Globus pallidus (tissue), 1 donor: ENCODE measurements at places on chromosomes 5 and 9.

GRCh38 chr5:27947088-27947487 lies 908.7 kb upstream of the CDH9 start:
- DNase-seq, result no peak

- no peak for DNase-seq
Measured at GRCh38 chr9:112051812-112052211, 123.3 kb downstream of the SUSD1 start.

DNA sequence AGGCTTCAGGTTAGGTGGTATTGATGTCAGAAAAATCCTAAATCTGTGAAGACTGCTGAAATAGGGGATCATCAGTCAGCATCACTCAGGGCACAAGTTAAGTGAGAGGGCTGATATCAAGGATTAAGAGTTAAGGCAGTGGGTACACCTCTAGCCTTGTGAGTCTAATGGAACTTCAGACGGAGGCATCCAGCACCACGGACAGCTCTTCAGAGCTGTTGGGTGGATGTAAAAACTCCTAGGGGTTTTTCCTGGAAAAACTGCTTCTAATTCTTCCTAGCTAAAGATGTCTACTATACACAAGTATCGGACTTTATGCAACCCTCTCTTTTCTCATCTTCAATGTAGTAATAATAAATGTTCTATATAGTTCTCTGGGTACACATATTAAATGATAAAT lies 165.9 kb downstream of the SH3GL2 start:
- no peak for DNase-seq

DNA sequence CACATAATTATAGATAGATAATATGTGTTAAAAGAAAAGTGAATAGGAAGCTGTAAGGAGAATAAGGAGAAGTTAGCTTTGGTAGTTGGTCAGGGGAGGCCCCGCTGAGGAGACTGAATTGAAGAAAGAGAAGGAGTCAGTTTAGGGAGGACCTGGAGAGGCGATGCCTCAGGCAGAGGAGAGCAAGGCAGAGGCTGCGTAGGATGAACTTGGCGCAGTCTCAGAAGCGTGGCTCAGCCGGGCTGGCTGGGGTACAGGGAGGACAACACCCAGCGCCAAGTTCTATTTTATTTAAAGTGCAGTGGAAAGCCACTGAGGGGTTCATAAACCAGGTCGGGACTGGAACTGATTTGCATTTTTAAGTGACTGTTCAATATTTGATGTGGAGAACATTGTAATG lies 68.5 kb downstream of the PTCD2 start:
- no peak for DNase-seq

- DNase-seq, result no peak
Measured at GRCh38 chr5:156148301-156148700, 178.7 kb upstream of the SGCD start.

- no peak for DNase-seq
Measured at GRCh38 chr5:38734353-38734752, 111.5 kb upstream of the OSMR start.

GRCh38 chr9:79632705-79633104 lies 60.9 kb downstream of the TLE4 start:
- DNase-seq, result no peak

DNA sequence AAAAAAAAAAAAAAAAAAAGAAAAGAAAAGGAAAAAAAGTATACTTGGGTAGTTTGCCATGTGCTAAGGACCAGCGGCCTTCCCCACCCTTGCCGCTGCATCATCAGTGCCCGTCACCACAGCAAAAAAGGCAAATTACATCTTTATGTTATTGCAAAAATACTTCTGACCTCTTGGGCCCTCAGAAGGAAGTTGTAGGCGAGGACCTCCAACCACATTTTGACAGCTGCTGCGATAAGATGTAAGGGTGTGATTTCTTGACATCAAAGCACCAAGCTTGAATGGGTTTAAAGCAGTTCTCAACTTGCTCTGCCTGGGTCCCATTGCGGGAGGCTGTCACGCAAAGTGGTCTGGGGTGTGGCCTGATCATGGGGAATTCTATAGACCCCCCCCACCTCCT lies 39.2 kb downstream of the DMRT1 start:
- DNase-seq, result no peak

- DNase-seq, result no peak
Measured at GRCh38 chr5:155624597-155625241, 611.2 kb downstream of the KIF4B start.

- DNase-seq, result no peak
Measured at GRCh38 chr5:122129306-122129705, at the start of gene ZNF474. ZNF474 (plus strand) TSS chr5:122129546; CDS start chr5:122151991, 22,445 bp downstream.

- DNase-seq, result peak; percentile 29
Measured at GRCh38 chr5:147887026-147887627, 8.6 kb downstream of the SCGB3A2 start.

DNA sequence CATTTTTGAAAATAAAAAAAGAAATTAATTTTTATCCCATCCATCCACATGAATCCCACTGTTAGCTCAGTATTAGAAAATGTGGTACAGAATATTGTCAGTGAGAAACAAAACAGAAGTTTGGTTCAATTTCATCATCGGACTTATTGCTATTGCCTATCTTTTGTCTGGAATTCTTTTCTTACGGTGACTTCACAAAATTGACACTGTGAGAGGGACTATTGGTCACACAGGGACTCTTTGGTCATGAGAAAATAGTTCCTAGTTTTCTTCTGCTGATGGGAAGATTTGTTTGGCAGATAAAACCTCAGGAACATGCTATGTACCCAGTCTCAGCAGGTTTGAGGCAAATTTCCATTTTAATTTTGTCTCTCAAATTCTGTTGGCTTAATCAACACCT lies 186.2 kb upstream of the ELL2 start:
- no peak for DNase-seq

- DNase-seq, result no peak
Measured at GRCh38 chr9:98568909-98569469, 139.7 kb downstream of the GABBR2 start.

DNA sequence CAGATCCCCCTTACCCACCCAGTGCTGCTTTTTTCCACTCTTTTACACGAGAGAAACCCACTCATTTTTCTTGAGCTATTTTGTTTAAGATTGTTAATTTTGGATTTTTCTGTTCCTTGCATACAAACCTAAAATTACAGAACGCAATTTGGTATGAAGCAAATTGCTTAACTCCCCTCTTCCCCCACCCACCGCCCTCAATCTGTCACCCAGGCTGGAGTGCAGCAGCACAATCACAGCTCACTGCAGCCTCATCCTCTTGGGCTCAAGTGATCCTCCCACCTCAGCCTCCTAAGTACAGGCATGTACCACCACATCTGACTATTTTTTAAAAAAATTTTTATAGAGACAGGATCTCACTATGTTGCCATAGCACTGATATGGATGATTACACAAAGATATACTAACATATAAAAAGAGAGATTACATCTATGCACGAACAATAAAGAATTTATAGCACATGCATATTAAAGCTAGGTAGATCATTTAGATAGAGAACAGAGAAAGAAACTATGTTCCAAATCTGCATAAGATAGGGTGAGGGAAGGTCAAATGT lies 203.6 kb downstream of the PIK3R1 start:
- no peak for DNase-seq

DNA sequence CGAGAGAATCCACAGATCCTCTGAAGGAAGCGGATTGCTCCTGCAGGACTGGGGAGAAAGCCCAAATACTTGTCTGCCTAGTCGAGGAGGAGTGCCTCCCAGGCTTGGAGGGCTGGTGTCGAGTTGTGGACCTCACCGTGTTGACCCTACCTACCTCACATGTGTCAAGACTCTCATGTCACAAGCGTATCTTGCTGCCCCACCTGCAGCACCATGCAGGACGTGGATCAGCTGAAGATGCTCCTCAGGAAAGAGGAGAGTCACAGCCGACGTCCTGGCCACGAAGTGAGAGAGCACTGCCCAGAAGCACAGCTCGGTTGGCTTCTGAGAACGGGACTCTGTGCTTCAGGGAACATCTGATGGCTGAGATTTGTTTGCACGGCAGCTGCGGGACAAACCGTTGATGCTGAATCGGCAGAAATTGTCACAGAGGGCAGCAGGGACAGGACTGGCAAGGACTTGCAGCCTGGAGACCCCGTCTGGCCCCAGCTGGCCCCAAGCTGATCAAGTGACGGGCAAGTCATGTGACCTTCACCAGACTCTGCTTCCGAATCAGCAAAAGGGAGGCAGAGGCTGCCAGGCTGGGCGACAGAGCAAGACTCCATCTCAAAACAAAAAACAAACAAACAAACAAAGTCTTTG lies 119.1 kb upstream of the ITGA1 start:
- peak; percentile 55 for DNase-seq

DNA sequence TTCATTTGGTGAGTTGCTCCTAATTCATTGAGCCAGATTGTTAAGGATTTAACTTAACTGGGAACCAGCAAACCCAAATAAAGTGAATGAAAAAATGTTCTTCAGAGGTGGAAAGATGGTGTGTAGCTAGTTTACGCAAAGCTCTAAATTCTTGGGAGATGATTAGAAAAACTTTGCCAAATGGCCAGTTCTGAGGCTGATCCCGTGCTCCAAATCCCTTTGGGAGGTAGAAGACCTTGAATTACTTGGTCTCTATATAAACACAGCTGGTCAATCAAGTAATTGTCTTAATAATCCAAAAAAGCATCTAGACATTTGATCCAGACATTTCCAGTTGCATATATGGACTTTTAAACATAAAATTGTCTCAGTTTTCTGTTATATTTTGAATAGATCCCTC lies 11.4 kb downstream of the ACTL7B start:
- no peak for DNase-seq

- peak; percentile 53 for DNase-seq
Measured at GRCh38 chr5:132526290-132526973, 16.9 kb downstream of the IL5 start.

- no peak for DNase-seq
Measured at GRCh38 chr5:150431574-150431973, 18.0 kb downstream of the RPS14 start.

DNA sequence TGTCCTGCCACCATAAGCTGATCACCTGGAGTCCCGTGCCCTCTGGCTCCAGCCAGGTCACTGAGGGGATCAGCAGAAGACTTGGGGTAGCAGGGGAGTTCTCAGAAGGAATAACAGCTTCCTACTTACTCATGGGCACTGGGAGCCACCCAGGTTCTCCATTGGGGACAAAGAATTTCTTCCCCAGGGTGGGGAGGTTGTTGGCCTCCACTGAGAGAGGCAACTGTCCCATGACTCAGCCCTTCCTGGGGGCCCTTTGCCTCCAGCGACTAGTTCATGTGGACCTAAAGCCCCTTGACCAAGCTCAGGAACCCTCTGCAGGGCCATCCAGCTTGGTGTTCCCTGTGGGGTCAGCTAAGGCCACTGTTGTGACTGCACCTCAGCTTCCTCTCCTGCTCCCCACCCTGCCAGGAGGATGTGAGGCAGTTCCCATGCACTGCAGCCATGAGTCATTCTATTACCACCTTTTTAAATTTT lies 175.0 kb downstream of the AUH start:
- no peak for DNase-seq

DNA sequence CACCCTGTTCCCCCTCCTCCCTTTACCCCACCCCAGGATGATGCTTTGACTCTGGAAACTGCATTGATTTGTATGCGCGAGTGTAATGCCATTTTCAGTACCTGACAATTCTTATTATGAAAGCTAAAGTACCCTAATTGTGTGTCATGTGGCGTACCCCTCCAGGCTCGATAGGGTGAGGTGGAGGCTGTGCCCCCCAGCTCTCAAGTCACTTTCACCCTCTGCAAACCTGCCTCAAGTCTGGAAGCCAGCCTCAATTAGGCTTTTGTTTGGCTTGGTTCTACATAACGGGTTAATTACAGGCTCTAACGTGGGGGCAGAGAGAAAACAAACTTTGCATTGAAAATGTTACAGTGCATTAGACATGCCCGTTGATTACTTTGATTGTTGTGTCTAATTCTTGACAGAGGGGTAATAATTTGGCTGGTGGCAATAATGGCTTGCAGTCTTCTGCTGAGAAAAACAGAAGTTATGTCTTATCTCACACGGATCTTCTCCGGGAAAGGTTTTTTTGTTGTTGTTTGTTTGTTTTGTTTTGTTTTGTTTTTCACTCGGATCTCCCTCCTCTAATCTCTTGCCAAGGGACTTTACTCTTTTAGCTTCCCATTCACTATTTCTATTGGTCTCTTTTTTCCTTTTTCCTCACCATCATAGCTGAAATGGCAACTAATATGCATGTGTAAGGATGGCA lies 12.6 kb downstream of the ISL1 start:
- no peak for DNase-seq

- peak; percentile 78 for DNase-seq
Measured at GRCh38 chr9:121651295-121652020, at the start of gene DAB2IP. DAB2IP (plus strand) TSS chr9:121651634; CDS start chr9:121651776, 142 bp downstream.

DNA sequence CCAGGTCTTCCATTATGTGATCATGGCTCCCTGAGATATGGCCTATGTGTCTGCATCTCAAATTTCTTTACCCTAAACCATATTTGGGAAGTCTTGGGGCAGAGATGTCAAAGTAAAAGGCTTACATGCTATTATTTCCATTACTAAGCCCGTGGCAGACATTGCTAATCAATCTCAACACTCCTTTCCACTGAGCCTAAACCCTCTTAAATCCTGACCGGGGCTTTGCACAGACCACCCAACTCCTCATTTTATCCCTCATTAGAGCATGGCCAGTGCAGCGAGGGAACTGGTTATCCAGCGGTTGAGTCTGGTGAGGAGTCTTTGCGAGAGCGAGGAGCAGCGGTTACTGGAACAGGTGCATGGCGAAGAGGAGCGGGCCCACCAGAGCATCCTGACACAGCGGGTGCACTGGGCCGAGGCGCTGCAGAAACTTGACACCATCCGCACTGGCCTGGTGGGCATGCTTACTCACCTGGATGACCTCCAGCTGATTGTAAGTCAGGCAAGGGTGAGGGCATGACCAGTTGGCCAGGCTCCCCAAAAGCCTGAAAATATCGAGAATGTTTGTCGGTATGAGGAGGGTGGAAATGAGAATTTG lies 11.0 kb downstream of the BSPRY start:
- DNase-seq, result no peak

GRCh38 chr5:51599587-51599986 lies 216.3 kb downstream of the ISL1 start:
- no peak for DNase-seq

- DNase-seq, result no peak
Measured at GRCh38 chr5:74017112-74017511, 391.1 kb downstream of the ARHGEF28 start.

GRCh38 chr9:126386088-126386487 lies 59.5 kb downstream of the MVB12B start:
- DNase-seq, result peak; percentile 85

GRCh38 chr5:57825031-57825686 lies 342.5 kb upstream of the ACTBL2 start:
- no peak for DNase-seq

GRCh38 chr5:65172486-65173129 lies 309.1 kb downstream of the ADAMTS6 start:
- DNase-seq, result no peak

GRCh38 chr5:43769571-43770355 lies 166.8 kb downstream of the NNT start:
- no peak for DNase-seq

- DNase-seq, result peak; percentile 87
Measured at GRCh38 chr5:9544502-9545135, 1.3 kb downstream of the SEMA5A start.

- peak; percentile 47 for DNase-seq
Measured at GRCh38 chr9:69121155-69122081, 52.7 kb upstream of the TJP2 start.

GRCh38 chr5:112419164-112419985 lies at the start of gene EPB41L4A:
EPB41L4A (minus strand) TSS chr5:112419277; CDS start chr5:112419039, 238 bp downstream.
- peak; percentile 31 for DNase-seq
